ENCODE measurements at places on chromosomes 7 and 10. TPM values are rescaled to one million over a fixed set of nuclear protein-coding genes. Genes with fewer than 3 reads are reported as not detected.

- no peak overlapping the region for H3K27ac ChIP-seq
- DNase-seq: no peak
- peaks cover 44% of the 10 kb centered on the region for H3K4me1 ChIP-seq
- H3K27me3 ChIP-seq: no peaks in the 10 kb centered on the region
- peaks cover 72% of the 10 kb centered on the region for H3K36me3 ChIP-seq
- no peak overlapping the region for H3K4me3 ChIP-seq
Measured at GRCh38 chr10:102650655-102651454, 6.6 kb downstream of the TRIM8 start.

DNA sequence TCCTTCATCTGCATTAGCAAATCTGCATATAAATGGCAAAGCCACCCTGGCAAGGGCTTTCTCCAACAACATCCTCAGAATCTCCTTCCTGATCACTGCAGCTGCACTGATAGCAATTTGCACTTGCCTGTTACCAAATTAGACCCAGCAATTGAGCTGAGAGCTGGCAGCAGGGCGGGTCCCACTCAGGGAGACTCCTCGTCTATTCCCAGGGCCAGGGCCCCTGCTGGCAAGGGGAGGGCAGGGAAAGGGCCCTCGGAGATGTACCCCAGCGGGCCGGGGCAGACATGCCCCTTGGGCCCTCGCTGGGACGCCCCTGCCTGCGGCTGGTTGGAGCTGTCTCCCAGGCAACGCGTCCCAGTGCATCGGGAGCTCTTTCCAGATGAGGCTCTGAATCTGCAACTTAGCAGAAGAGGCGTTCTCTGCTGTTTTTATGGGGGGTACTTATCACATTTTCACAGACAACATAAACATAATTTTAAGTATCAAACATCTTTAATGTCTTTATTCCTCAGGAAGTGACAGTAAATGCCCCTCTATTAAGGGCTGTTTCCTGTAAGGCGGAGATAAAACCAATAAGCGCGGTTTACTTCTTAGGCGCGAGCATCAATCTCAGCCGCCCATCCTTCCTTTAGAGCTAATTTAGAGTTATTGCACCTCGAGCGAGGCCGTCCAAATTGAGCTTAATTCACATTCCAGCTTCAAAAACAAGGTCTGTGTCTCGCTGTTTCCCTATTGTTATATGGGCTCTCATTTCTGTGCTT, 249.0 kb upstream of the PPP2R2D start:
- no peak overlapping the region for H3K27ac ChIP-seq
- H3K4me1 ChIP-seq: no peaks in the 10 kb centered on the region
- H3K27me3 ChIP-seq: peaks cover 2% of the 10 kb centered on the region
- H3K36me3 ChIP-seq: no peaks in the 10 kb centered on the region

The TRIM50 gene
- total RNA-seq: 21.1 TPM

The GBX1 gene
- total RNA-seq: not detected

DNA sequence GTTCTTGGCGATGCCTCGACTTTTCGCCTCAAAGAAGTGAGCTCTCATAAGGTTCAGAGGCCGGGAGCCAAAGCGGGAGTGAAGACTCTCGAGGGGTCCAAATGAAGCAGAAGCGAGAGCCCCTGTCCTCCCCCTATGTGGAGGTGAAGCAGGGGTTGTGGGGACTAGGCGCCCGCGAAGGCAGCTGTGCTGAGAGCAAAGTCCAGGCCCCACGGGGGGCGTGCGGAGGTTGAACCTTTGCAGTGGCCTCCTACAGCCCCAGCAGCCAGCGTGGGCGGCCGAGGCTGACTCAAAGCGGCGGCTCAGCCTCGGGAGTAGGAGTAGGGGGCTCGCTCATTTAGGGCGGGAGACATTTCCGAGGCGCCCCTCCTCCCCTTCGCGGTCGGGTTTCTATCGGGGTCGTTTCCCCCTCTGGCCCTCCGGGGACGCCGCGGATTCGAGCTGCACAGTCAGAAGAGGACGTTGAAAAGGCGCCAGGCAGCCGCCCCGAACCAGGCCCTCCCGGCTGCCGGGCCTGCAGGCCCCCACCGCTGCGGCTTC, 553 bp upstream of the ADD3 start:
- H3K27me3 ChIP-seq: no peaks in the 10 kb centered on the region
- peaks cover 56% of the 10 kb centered on the region for H3K4me1 ChIP-seq
- peak overlapping the region; percentile 98 for H3K27ac ChIP-seq
- H3K4me3 ChIP-seq: peak overlapping the region; percentile 74
- H3K36me3 ChIP-seq: no peaks in the 10 kb centered on the region

The CYP2C9 gene
- not detected for total RNA-seq

The FAM25C gene
- total RNA-seq: not detected

Data from HepG2 (cell line).